ENCODE measurements at places on chromosomes 2 and 18.

DNA sequence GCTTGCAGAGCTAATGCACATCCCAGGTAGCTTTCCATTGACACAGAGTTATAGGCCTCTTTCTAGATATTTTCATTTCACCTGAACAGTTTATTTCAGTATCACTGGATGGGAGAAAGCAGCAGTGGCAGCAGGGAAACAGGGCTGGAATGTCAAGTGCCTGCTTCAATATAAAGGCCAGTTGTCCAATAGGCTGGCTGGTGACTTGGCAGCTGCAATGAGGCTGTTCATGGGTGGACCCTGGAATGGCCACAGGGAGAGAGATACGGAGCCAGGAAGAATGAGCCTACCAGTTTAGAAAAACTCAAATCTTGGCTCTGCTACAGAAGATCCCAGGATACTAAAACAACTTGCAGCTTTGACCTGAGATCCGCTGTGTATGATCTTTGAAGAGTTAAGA, 185.0 kb downstream of the BCL11A start:
- no peak for DNase-seq

- no peak for DNase-seq
Measured at GRCh38 chr2:230542751-230543150, 126.8 kb downstream of the SP100 start.

DNA sequence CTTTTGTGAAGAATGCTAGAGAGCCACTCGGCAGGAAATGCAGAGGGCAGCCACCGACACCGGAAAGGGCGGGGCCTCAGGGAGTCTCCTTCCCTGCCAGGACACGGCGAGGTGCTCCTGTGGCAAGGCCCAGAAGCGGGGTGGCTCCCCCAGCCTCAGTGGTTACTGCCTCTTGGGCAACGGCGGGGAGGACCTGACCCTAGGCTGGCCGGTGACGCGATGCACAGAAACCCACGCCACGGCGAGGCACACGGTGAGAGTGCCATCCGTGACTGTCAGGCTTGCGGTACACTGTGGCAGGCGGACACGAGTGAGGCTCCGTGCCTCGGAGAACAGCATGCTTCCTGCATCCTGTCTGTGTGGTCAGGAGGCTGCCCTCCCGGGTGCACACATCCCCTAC, 47.8 kb downstream of the ZAP70 start:
- DNase-seq: no peak

- no peak for DNase-seq
Measured at GRCh38 chr2:196205011-196205766, 33.8 kb upstream of the STK17B start.
